ENCODE measurements at places on chromosomes 16 and 17.

GRCh38 chr16:25126820-25127232 lies 15.3 kb downstream of the LCMT1 start:
- no peak for DNase-seq

DNA sequence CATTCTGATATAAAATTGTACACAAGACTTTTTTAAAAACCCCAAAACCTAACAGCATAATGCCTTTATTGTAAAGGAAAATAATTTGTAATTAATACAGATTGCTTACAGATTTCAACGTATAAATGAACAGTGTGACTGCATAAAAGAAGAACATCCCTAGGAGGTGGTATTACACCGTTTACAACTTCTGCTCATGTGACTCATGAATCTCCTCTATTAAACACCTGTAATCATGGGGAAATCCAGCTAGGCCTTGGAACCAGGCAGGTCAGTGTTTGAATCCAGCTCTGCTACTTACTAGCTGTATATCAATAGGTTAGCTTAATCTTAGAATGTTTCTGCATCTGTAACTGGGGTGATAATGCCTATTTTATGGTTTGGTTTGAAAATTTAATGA lies 15.2 kb downstream of the RABEP1 start:
- no peak for DNase-seq

DNA sequence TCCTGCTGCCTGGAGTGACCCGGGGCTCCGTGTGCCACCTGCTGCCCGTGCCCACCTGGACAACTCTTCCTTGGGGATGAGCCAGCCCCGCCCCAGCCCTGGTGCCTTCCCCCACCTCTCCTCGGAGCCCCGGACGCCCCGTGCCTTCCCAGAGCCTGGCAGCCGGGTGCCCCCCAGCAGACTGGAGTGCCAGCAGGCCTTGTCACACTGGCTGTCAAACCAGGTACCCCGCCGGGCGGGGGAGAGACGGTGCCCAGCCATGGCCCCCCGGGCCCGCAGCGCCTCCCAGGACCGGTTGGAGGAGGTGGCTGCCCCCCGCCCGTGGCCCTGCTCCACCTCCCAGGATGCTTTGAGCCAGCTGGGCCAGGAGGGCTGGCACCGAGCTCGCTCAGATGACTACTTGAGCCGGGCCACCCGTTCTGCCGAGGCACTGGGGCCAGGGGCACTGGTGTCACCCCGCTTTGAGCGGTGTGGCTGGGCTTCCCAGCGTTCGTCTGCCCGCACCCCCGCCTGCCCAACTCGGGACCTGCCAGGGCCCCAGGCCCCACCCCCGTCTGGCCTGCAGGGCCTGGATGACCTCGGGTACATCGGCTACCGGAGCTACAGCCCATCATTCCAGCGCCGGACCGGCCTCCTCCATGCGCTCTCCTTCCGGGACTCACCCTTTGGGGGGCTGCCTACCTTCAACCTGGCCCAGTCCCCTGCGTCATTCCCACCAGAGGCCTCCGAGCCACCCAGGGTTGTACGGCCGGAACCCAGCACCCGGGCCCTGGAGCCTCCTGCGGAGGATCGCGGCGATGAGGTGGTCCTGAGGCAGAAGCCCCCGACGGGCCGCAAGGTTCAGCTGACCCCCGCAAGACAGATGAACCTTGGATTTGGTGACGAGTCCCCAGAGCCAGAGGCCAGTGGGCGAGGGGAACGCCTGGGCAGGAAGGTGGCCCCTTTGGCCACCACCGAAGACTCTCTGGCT lies 38.4 kb downstream of the ARHGAP23 start:
- DNase-seq = no peak

GRCh38 chr17:43717913-43718312 lies 40.7 kb downstream of the SOST start:
- no peak for DNase-seq

GRCh38 chr17:37123941-37124820 lies 175.4 kb downstream of the AATF start:
- no peak for DNase-seq

GRCh38 chr17:37050920-37051319 lies 102.2 kb downstream of the AATF start:
- no peak for DNase-seq
